ENCODE measurements at places on chromosomes 7 and 10.

DNA sequence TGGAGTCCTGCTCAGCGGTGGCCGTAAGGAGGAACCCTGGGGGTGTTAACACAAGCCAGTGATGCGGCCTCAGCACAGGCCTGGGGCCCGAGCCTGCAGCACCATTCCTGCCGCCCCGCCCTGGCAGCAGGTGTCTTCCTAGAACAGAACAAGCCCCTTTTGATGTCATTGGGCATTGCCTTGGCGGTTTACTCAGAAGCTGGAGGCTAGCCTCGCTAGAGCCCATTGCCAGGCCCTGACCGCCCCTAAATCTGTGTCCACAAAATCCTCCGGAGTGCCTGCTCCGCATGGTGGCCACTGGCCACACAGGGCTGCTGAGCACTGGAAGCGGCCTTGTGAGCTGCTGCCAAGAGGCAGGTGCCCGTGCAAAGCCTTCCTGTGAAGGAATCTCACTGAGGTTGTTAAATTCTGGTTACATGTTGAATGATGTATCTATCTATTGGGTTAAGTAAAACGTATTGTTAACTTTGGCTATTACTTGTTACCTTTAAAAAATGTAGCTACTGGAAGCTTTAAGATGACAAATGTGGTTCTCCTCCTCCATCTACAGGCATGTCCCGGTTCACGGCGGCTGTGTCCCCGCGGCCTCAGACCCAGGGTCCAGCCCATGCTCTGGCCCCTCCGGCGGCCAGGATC, 1.2 kb upstream of the INPP5A start:
- DNase-seq, result no peak

- DNase-seq, result no peak
Measured at GRCh38 chr7:78197447-78197846, 398.9 kb downstream of the PHTF2 start.

DNA sequence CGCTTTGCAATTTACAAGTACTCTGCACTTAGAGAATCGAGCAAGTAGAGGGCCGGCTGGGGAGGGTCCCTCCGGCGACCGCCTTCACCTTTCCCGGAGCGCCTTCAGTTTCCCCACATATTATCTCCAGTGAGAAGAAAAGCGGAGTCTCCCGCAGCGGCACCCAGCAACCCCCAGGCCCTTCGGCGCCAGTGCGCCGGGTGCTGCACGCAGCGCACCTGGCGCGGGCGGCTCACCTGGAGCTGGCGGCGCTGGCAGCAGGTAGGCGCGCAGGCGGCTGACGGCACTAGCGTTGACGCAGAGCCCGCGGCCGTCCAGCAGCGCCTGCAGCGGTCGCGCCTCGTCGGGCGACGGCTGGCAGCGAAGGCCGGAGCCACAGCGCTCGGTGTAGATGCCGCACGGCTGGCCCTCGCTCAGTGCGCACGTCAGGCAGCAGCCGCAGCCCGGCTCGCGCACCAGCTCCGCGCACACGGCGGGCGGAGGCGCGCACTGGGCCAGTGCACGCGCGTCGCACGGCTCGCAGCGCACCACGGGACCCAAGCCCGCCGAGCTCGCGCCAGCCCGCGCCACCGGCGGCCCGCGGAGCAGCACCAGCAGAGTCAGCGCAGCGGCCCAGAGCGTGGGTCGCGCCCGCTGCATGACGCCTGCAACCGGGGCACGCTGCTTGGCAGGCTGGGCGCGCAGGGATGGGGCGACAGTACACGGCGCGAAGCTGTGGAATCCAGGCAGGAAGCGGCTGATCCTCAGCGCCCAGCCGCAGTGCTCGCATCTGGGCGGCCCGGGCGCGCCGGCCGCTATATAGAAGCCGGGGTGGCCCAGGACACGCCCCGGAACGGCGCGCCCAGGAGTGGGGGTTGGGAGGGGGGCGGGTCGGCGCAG, at the start of gene IGFBP3:
Gene IGFBP3 (minus strand): TSS at position 771 of the 879 bp plus-strand sequence. CDS start 132 bp downstream, at position 639.
- no peak for DNase-seq

- no peak for DNase-seq
Measured at GRCh38 chr7:123492485-123492884, 41.9 kb downstream of the IQUB start.

DNA sequence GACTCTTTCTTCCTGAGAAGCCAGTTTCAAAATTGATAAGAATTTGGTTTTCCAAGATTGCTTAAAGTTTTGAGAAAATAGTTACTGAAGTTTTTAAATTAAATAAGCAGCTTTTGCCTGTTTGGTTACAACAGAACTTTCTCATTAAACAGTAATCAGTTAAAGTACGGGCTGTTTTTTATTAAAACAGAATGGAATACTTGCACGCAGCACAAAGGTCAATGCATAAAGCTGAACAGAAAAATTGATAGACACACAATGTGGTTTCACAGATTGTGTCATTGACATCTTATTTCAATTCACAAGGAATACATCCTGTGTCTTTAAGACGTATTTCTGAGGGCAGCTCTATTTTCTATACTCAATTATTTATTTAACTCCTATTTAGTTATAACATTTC, 192.2 kb downstream of the PRKG1 start:
- no peak for DNase-seq

GRCh38 chr7:69692611-69693010, 94.3 kb downstream of the AUTS2 start:
- no peak for DNase-seq

DNA sequence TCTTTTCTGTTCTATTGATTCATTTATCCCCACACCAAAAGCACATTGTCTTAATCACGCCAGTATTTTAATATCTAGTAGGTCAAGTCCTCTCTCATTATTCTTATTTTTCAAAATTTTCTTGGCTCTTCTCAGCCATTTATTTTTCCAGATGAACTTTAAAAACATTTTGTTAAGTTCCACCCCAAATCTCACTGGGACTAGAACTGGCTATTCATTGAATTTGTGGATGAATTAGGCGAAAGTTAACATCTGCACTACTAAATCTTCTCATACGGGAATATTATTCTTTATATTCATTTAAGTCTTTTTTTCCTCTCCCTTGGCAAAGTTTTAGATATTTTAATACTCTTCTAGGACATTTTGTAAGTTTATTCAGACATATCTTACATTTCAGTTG, 295.2 kb upstream of the MGMT start:
- DNase-seq, result no peak

DNA sequence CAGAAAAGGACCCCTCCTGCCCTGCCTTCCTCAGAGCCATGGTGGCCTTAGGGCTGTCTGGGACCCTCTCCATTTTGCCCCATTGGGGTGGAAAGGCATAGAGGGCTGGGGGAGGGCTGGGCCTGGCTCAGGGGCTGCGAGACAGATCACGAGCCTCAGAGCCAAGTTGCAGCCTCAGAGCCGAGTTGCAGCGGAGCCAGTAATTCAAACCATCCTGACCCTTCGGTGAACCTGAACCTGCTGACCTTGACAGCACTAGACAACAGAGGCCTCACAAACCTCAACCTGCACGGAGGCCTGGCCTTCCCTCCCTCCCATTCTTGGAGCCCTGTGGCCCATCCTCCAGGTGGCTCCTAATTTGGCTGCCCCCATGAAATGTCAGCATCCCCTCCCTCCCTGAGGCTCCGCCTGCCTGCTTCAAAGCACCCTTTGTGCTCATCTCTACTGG, 45.4 kb downstream of the PAX2 start:
- DNase-seq, result no peak

DNA sequence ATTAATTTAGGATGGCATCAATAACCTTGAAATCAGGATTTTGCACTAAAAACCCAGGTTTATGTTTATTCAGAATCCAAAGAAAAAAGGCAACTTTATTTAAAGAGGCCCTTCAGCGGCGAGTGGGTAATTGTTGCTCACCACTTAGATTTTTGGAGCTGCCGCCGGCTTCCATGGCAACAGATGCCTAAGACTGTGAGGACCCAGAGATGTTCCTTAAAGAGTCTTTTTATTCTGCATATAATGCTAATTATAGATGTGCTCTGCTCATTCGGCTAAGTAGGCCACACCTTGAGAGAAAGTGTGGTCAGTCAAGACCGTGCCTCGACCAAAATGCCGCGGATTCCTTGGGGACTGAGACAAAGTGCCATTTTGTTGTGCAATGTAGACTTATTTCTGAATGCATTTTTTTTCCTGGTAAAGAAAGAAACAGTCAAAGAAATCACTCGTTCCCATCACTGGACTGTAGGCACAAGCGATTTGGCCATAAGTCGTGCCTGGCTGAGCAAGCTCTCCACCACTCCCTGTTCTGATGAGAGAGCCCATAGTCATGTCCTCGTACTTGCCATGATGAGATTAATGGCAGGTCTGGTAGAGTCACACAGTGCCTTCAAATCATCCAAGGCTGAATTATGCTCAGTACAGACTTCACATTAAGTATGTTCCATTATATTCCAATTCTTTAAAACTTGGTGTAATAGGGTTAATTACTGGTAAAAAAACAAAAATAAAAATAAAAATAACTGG, 21.4 kb upstream of the MGMT start:
- no peak for DNase-seq

- no peak for DNase-seq
Measured at GRCh38 chr10:116708391-116708821, 34.0 kb downstream of the HSPA12A start.

DNA sequence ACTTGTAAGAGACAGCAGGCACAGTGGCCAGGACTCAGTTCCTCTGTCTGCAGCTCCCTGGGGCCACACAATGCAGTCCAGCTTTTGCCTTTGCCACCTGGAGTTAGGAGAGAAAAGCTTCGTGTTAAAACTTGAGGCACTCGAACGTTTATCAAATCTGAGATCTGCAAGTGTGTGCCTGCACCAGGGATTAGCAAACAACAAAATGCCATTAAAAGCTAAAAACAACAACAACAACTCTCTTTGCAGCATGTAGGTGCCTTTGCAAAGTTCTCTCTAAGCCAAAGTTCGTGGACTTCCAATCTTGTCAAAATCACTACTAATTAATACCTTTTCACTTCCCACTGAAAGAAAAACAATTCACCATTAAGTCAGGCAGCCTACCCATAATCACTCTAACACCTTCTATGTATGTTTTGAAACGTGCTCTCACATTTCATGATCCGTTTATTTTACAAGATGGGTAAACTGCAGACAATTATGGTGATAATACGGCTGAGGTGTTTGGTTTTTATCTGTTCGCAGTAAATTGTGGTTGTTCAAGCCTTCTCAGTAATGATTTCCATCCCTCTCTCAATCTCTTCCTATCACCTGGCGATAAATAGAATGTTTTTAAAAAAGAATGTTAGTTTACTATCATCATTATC, 36.2 kb upstream of the SDK1 start:
- no peak for DNase-seq

- DNase-seq, result no peak
Measured at GRCh38 chr7:33339074-33339790, 209.9 kb downstream of the BBS9 start.

- peak; percentile 7 for DNase-seq
Measured at GRCh38 chr10:125549653-125550052, 133.3 kb downstream of the TEX36 start.

- no peak for DNase-seq
Measured at GRCh38 chr7:30471205-30471604, 7.4 kb downstream of the NOD1 start.

- no peak for DNase-seq
Measured at GRCh38 chr10:22340329-22341189, 4.7 kb upstream of the SPAG6 start.

DNA sequence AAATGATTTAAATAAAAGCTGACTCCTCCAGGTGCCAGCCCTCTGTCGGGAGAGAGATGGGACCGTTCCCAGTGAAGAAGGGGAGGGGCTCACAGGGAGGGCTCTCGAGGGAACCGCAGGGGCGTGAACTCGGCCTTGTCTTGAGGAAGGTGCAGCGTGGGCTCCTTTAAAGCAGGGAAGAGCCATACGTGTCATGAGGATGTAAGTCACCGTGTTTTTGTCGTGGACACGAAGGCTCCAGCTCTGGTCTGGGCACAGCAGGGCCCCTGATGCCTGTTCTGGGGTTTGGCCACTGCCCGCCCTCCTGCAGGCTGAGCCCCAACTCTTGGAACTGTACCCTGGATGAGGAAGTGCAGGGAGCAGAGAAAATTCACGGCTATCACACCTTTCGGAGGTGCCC, 45.0 kb downstream of the JAKMIP3 start:
- no peak for DNase-seq

- DNase-seq, result no peak
Measured at GRCh38 chr10:11720260-11720741, 21.9 kb upstream of the ECHDC3 start.

DNA sequence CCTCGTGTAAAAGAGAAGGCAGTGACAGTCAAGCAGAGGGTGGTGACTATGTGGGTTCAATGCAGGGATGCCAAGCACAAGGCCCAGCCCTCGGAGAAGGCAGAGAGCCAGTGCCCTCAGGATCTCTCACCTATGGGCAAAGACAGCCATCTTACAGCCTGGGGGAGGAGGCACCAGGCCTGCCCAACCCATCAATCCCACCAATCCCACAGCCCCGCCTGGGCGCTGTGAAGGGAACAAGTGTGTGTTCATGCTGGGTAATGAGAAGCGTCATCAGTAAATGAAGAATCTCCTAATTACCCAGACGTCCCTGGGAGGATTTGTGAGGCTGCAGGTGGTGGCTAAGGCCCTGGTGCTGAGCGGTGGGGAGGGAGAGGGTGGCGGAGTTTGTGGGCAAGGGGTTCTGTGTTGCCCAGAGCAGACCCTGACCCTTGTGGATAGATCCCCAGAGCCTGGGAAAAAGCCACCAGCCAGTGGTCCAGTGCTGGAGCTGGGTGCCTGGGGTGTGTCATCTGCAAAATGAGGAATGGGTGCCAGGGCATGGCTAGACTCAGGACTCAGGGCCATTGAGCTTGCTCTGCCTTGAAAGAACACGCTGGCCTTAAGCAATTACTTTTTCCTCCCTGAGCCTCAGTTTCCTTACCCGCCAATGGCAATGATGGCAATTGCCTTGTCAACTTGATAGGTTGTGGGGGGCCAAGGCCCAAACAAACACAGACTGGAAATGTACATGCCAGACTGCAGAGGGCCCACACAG, 128.1 kb upstream of the UNC5B start:
- no peak for DNase-seq

GRCh38 chr7:83546586-83546985, 102.4 kb downstream of the SEMA3E start:
- no peak for DNase-seq

GRCh38 chr10:98453729-98454128, 7.0 kb upstream of the HPS1 start:
- DNase-seq, result no peak

DNA sequence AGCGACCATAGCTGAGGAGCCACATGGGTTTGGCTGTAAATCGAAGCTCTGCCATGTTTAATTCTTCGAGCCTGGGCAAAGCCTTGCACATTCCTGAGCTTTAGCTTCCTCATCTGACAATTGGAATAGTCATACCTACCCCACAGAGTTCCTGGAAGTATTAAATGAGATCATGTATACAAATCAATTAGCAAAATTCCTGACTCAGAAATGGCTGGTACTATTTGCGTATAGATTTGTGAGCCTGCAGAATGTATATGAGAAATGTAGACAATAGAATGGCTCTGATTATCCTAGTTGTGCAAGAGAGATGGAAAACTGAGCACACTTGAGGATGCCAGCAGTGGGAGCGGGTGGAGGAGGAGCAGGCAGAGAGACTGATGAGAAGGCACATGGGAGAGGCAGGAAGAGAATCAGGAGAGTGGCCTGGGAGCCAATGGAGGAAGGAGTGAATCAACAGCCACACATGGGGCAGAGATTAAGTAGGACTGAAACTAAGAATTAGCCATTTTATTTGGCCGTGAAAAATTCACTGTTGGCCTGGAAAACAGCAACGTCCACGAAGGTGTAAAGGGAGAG, 128.0 kb upstream of the C1GALT1 start:
- DNase-seq, result no peak

- DNase-seq, result no peak
Measured at GRCh38 chr7:17061443-17061842, 179.7 kb upstream of the AGR3 start.

- DNase-seq, result no peak
Measured at GRCh38 chr10:70655316-70655715, 17.0 kb upstream of the ADAMTS14 start.

GRCh38 chr10:44956226-44956625, 3.4 kb upstream of the RASSF4 start:
- no peak for DNase-seq
